Neural crest cell (in vitro differentiated cells): ENCODE measurements at places on chromosomes 5 and 9. TPM values are rescaled to one million over a fixed set of nuclear protein-coding genes. Genes with fewer than 3 reads are reported as not detected.

DNA sequence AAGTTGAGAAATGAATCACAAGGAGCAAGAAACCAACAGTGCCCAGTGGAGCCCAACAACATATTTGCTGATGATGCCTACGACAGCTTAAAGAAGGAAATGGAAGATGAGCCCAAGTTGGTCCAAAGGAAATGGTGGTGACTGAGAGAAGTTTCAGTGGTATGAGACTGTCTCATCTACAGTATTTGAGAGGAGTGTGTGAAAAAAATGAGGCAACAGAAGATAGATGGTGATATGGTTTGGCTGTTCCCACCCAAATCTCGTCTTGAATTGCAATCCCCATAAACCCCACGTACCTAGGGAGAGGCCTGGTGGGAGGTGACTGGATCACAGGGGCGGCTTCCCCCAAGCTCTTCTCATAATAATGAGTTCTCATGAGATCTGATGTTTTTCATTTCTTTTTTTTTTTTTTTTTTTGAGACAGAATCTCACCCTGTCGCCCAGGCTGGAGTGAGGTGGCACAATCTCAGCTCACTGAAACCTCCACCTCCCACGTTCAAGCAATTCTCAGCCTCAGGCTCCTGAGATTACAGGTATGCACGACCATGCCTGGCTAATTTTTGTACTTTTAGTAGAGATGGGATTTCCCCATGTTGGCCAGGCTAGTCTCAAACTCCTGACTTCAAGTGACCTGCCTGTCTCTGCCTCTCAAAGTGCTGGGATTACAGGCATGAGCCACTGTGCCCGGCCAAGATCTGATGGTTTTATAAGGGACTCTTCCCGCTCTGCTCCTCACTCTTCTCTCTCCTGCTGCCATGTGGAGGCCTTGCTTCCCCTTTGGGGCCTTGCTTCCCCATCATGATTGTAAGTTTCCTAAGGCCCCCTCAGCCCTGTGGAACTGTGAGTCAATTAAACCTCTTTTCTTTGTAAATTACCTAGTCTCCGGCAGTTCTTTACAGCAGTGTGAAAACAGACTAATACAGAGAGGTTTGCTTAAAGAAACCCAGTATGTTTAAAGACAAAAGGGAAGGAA is 30.2 kb downstream of the EFCAB9 start:
- no peak for DNase-seq

DNA sequence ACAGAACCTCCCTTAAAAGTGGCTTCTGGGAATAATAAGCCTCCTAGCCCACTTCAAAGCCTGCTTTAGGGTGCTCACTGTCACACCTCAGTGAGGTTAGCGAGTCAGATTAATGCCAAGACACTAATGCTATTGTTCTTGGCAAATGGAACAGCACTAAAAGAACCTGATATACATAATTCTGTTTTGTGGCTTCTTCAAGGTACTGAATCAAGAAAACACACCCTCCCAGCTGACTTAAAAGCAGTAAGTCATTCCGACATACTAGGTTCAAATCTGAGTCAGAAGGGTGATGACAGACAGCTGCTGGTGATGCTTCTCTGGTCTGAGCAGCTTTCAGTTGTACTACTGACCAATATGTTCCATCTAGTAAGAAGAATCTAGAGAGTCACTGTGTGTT is 121.6 kb downstream of the OXCT1 start:
- DNase-seq, result no peak

GRCh38 chr9:33686942-33687341 is 108.4 kb upstream of the PRSS3 start:
- DNase-seq, result no peak

DNA sequence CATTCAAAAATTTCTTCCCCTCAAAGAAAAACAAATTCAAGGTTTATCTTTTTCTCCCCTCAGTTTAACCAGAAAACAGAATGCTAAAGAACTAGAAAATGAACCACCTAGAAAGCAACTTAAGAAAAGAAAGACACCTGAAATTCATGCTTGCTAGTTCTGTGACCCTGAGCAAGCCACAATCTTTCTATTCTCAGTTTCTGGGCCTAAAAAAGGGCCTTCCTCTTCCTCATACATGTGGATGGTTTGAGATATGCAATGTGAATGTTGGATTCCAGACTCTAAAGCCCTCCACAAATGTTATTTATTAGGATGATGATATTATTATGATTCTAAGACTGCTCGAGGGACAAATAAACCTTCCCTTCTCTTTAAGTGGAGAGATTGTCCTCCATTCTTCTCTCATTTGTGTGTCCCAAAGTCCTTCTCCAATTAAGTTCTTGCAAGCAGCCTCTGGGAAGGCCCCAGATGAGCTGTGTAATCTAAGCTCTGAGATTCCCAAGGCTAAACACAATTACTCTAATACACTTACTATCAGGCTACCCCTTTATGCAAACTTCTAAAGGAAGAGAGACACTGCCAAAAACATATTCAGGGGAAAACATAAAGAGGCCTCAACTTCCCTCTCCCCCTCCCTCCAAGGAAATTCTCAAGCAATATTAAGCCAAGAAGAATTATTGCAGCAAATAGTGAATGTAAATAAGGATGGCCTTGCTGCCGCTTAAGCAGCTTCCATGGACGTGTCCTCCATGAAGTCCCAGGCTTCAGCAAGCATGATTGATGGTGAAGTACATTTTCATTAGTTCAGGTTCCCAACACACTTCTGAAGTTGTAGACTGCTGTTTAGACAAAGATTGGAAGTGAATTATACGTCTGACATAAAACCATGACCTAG is 80.2 kb downstream of the PRKACG start:
- DNase-seq, result no peak

DNA sequence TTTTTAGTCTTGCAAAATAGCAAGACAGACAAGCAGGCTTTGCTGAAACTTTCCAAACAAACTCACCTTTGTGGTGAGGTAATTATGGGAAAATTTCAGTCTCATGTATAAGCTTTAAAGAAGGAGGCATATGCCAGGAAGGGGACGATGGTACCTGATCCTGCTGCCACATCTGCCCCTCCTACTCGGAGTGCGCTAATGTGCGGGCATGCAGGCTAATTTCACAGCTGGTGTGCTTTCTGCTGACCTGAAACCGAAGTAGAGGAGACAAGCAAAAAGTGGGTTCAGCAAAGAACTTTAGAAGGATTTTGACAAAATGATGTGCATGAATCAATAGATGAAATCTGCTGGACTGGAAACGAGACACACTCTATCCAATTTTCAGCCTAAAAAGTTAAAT is 117.1 kb upstream of the IRX4 start:
- no peak for DNase-seq

DNA sequence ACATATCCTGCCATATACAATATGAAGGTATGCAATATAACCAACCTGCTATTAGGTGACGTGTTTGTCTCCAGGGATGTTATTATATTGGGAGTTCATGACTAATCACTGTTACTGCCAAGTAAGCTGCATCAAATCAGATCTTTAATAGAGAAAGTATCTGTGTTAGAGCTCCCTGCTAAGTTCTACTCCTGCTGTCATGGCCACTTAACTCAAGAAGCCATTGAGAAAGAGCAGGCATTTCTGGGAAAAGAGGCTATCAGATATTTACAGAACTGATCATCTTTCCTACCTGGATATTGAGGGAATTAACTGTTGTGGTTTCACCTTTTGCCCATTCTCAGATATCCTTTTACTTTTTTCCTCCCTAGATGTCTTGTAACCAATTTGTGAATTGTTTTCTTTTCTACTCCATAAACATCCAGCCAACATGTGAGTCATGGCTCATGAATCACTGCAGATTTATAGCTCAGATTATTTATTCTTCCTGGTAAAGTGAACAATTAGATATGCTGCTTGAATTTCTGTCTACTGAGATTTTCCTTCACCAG is 634.8 kb upstream of the FAM174A start:
- DNase-seq, result no peak

- no peak for DNase-seq
Observed at GRCh38 chr5:154986151-154986550, 27.4 kb upstream of the KIF4B start.

DNA sequence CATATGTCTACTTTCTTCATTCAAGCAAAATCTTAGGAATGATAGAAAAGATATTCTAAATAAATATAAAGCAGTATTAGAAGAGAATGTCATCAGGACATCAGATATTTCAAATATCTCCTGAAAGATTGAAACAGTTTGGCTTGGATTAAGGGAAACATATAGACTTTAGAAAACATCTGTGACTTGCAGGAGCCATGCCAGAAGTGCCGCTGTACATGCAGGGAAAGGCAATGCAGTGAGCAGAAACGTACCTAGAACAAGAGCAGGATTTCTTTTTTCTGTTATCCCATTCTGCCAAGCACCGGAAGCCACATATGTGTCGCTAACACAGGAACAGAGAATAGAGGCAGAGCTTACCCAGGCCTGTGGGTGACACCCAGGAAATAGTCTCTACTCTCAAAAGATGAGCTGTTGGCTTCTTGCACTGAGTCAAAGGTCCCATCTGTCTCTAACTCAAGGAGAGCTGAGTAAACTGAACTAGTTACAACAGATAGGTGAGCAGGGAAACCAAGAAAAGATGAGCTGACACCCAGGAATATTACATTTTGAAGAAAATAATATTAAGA is 5.8 kb downstream of the ADAMTS19 start:
- DNase-seq, result no peak

The TGFBI gene
- total RNA-seq, result 3.9 and 4.6 TPM in 2 replicates

The BSPRY gene
- total RNA-seq, result not detected in 2 replicates
